ENCODE measurements at places on chromosomes 7 and 10.

DNA sequence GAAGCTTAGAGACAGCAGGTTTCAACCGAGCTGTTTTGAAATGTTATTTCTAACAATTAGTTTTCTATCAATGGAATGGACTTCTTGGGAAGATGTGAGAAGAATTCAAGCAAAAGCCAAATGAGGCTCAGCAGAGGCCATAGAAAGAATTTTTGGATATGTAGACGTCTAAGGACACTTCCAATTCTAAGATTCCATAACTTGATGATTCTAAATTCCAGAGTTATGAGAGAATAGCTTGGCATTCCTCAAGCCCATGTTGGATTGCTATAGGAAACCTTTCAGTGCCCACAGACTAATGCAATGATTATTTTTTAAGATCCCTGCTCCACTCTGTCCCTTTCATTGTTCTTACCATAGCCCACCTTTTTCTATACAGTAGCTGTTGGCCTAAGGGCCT, 77.2 kb upstream of the PALS2 start:
- no peak for DNase-seq

DNA sequence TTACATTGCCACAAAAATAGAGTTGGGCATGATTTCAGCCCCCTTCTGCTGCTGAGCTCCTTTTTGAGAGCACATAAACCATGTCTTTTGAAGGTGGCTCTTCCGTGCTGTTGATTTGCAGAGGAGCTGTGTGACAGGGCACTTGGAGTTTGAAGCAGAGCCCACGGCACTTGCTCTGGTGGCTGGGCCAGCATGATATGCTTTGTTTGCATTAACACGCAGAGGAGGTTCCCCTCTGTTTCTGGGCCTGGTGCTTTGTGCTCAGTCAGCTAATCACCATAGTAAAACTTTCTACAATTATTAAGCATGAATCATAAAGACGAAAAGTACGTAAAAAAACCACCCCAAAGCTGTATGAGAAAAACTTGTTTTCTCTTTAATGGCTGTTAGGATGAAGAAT, 40.1 kb downstream of the RBM33 start:
- no peak for DNase-seq

DNA sequence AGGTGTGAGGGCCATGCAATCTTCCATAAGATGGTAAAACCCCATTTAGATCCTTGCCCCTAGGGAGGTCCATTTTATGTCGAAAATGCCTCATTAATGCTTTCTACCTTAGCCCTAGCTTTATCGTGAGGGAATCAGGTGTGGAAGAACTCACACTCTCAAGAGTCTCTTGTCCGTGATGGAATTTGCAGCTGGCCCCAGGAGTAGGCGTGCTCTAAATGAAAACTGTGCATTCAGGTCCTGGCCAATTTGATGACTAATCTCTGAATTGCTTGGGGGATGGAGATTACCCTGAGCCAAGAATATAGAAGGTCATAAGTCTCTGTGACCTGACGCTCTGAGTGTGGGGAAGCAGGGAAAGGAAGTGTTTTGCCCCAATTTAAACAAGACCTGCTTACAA, 6.6 kb downstream of the C10orf90 start:
- DNase-seq: no peak

GRCh38 chr10:84537447-84537931, 209.1 kb downstream of the CCSER2 start:
- DNase-seq: peak; percentile 48

DNA sequence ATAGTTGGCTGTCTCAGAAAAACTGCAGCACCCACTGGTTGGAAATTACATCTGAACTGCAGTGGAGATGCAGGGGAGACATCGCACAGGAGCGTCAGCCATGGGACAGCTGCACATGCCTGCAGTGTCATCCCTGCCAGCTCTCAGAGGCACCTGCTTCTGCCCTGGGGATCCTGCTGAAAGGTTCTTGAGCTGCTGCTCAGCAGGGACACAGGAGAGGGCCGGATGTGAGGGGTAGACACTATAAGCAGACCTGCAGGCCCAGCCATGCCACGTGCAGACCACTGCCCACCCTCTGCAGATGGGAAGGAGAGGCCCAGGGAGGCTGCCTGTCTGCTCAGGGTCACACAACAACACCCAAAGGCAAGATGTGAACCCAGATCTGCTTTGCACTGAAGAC, 601.4 kb downstream of the DNAJB6 start:
- no peak for DNase-seq

DNA sequence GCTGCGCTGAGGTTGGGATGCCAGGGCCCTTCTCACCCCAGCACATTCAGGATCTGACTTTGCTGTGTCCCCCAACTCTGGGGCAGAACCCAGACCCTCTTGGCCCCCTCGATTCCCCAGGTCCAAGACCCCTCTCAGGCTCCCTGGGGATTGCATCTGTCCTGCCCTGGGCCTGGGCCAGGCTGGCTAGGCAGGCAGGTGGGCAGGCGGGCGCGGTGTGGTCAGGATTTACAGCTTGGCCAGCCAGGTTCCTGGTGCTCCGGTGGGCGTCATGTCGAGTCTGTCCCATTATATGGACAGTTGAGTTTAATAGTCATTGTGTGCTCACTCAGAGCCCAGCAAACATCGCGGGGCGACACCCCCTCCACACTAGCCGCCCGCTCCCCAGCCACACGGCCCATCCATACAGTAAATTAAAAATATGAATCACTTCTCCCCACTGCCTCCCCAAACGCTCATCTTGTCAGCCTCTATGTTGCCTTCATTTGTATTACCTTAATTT, 23.5 kb downstream of the POLL start:
- no peak for DNase-seq

DNA sequence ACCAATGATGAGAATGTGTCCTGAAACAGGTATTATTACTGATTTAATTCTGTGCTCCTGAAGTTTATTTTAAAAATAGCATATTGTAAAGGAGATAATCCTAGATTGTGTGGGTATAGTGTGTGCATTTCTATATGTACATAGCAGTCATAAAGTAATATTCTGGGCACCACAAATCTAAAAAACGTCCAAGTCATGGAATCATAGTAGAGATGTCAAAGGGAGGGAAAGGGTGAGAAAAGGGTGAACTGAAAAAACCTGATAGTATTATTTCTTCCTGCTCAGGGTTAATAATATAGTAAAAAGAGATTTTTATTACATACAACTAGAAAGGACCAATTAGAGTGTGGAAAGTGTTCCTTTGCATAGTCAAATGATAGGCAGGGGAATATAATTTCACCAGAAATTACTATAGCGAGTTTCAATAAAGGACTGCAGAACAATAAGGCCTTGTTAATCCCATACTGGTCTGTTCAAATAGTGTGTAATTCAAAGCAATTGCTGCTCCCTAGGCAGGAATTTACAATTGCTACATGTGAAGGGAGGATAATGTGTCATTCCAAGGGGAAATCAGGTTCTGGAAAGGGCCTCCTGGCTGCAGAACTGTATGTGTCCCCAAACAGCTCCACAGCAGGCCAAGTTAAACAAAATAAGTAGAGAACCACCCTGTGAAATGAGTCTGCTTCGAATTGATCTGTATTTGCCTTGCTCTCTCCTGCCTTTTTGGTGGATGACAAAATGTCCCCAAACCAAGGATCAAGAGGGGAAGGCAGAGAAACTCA, 42.5 kb upstream of the KMT2E start:
- no peak for DNase-seq

- DNase-seq: no peak
These were observed 279.4 kb upstream of the HABP2 start for GRCh38 chr10:113273181-113274163.

- no peak for DNase-seq
These were observed 52.0 kb downstream of the KIF5B start for GRCh38 chr10:32004161-32004591.

- no peak for DNase-seq
These were observed 30.9 kb downstream of the MAD1L1 start for GRCh38 chr7:2201686-2202360.

- no peak for DNase-seq
These were observed 56.5 kb downstream of the PWWP2B start for GRCh38 chr10:132453470-132453861.

DNA sequence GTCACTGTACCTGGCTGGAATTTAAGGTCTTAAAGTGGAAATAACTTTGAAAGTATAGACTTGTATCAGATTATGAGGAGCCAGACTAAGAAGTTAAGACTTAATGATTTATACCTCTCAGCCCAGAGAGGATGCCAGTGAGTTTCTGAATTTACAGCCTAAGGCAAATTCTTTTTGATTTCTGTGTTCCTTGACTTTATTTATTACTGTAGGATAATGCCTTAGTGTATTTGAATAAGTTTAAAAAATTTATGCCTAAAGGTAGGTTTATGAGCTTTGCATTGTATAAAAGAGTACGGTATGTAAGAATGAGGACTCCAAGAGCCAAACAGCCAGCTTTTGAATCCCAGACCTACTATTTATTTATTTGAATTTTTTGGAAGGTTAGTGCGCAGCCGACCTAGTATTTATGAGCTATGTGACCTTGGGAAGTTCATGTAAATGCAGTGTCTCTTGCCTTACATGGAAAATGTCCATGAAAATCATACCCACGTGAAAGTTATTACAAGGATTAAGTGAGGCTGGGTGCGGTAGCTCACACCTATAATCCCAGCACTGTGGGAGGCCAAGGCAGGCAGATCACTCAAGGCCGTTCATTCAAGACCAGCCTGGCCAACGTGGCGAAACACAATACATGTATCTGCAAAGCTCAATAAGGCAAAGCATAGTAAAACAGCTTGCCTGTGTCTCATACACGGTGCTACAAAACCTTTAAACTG, 174.6 kb downstream of the AUTS2 start:
- DNase-seq: no peak

GRCh38 chr7:143015926-143016490, 10.9 kb downstream of the OR9A2 start:
- DNase-seq: no peak

- no peak for DNase-seq
These were observed 457.5 kb downstream of the KCNMA1 start for GRCh38 chr10:77180104-77180503.

DNA sequence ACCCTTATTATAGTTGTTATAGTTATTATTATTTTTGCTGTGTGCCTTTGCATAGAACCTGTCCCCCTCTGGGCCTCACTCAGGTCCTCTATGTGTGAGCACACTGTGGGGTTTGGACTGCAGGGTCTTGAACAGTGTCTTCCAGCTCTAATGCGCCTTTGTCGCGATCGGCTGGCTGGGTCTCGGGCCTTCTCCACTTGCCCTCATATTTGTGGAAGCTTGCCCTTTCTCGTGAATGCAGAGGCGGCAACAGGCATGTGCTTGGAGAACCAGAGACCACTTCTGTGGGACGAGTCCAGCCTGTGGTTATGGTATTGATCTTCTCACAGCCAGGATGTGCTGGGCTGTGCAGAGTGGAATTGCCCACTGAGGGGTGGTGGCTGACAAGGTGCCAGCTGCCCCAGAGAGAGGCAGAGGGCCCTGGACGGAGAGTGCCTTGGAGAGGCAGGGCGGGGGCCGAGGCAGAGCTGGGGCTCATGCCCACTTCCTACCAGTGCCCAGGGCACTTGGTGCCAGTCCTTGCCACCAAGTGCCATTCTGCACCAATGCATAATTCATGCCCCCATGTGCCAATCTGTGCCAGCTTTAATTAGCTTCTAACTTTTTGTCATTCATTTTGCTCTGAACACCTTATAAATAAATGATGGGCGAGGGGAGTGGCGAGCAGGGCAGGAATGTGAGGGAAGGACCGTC, 6.8 kb upstream of the CDH23 start:
- no peak for DNase-seq

DNA sequence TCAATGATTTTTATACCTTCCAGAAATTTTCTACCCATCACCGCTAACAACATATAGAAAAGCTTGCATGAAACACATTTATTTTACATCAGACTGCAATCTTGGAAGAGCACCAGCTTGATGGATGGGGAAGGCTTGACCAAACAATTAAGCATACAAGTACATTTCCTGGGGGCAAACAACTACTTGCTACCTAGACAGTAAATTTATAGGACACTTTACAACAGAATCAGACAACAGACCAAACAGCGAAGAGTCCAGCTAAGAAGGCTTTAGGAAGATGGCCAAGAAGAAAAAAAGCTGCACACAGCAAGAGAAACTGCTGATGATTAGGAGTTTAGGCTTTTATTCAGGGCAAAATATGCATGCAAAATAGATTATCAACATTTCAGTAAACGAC, 8.0 kb downstream of the AASS start:
- DNase-seq: no peak

DNA sequence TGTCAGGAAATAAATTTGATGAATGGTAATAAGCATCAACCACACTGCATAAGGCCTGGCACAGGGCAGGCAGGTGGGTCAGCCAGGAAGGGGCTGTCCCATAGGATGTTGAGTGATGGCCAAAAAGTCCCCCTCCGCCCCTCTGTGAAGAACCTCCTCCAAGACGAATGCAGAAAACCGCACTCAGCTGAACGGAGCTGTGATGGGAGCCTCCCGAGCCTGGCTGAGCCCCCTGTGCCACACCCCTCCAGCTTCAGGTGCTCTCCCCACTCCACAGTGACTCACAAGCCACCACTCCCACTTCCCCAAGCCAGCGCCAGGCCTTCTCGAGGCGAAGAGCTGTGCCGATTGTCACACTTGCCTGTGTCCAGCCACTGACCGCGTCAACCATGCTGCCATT, 184.2 kb downstream of the MAD1L1 start:
- DNase-seq: no peak

- DNase-seq: no peak
These were observed 130.0 kb downstream of the AUTS2 start for GRCh38 chr7:69728304-69728703.

- DNase-seq: no peak
These were observed 38.4 kb downstream of the FAM13C start for GRCh38 chr10:59323831-59324401.

DNA sequence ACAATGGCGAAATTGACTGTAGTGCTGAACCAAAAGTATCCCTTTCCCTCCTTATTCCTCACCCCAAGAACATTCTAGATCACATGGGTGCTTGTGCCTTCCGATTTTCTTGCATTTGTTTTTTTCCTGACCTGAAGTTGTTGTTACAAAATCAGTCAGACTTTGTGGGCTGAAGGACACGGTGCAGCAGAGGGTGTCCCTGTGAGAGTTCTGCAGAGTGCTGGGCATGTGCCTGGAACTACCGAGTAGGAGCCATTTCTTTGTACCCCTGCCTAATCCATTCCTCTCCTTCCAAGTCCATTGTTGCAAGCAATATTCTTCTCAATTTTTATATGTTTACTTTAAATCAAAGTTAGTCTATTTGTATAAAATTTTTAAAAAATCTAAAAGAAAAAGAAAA, 35.3 kb upstream of the GJD4 start:
- no peak for DNase-seq

DNA sequence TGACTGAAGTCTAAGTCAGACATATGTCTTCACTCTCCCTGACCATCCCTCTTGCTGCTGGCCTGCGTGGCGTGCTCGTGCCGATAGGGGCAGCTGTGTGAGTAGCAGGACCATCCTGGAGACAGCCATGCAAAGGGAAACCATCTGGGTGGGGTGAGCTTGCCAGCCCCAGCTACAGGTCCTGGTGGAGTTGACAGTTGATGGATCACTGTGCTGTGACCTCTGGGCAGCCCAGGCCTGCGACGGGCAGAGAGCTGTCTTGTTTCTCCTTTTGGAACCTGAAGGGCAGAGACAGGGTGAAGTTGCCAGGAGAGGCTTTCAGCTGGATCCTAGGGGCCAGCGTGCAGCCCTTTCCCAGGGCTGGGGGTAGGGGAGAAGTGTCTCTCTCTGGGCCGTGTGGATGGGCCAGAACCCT, 44.7 kb downstream of the GRK5 start:
- DNase-seq: no peak

- no peak for DNase-seq
These were observed 152.4 kb downstream of the KIF20B start for GRCh38 chr10:89853781-89854191.
